ENCODE measurements at places on chromosomes 12 and 14. TPM values are rescaled to one million over a fixed set of nuclear protein-coding genes. Genes with fewer than 3 reads are reported as not detected.
A peak's percentile ranks its signal among the peaks of the same experiment; 100 is the strongest.

- no peaks in the 10 kb centered on the region for H3K36me3 ChIP-seq
- no peak for DNase-seq
- peaks cover 26% of the 10 kb centered on the region for H3K4me1 ChIP-seq
- peak overlapping the region; percentile 100 for H3K27ac ChIP-seq
Measured at GRCh38 chr12:107094183-107094448, 767 bp upstream of the CRY1 start.

DNA sequence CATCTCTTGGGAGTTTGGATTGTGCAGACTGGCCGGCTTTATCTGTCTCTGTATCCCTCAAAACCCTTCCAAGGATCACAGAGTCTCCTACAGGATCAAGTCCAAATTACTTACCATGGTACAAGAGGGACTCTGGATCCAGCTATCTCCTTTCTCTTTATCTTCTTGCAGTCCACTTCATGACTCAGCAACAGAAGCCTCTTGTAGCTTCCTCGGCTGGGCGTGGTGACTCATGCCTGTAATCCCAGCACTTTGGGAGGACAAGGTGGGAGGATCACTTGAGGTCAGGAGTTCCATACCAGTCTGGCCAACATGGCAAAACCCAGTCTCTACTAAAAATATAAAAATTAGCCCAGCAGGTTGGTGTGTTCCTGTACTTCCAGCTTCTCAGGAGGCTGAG lies 189.7 kb downstream of the BCAT1 start:
- no peak for DNase-seq
- no peaks in the 10 kb centered on the region for H3K36me3 ChIP-seq
- peaks cover 2% of the 10 kb centered on the region for H3K4me1 ChIP-seq
- H3K27me3 ChIP-seq, result no peaks in the 10 kb centered on the region

DNA sequence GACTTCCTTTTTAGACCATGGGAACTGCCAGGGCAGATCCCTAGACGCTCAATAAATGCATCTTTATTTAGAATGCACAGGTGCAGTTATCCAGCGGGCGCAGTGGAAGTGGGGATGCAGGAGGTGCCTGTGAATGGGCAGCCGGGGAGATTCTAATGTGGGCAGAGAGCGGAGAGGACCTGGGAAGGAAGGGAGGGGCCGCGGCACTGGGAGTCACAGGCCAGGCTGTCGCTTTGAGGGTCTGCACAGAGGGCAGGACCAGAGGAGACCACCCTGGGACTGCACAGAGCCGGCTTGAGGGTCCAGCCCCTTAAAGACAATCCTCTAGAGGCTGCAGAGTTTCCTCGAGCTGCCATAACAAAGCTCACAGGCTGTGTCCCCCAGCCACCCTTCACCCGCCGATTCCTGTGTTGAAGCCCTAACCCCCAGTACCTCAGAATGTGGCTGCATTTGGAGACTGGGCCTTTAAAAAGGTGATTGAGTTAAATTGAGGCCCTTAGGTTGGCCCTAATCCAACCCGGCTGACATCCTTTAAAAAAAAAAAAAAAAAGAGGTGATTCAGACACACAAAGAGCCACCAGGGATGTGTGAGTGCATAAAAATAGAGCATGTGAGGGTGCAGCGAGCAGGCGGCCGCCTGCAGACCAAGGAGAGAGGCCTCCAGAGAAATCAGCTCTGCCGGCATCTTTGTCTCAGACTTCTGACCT lies 44.4 kb upstream of the PPP2R5C start:
- H3K4me3 ChIP-seq, result no peak overlapping the region
- H3K27me3 ChIP-seq, result no peaks in the 10 kb centered on the region
- H3K36me3 ChIP-seq, result no peaks in the 10 kb centered on the region
- H3K27ac ChIP-seq, result no peak overlapping the region
- H3K4me1 ChIP-seq, result no peaks in the 10 kb centered on the region

- H3K27me3 ChIP-seq, result no peaks in the 10 kb centered on the region
- H3K4me1 ChIP-seq, result no peaks in the 10 kb centered on the region
- H3K27ac ChIP-seq, result no peak overlapping the region
- no peak for DNase-seq
- H3K4me3 ChIP-seq, result no peak overlapping the region
Measured at GRCh38 chr12:65609359-65609771, 214.9 kb upstream of the HMGA2 start.

DNA sequence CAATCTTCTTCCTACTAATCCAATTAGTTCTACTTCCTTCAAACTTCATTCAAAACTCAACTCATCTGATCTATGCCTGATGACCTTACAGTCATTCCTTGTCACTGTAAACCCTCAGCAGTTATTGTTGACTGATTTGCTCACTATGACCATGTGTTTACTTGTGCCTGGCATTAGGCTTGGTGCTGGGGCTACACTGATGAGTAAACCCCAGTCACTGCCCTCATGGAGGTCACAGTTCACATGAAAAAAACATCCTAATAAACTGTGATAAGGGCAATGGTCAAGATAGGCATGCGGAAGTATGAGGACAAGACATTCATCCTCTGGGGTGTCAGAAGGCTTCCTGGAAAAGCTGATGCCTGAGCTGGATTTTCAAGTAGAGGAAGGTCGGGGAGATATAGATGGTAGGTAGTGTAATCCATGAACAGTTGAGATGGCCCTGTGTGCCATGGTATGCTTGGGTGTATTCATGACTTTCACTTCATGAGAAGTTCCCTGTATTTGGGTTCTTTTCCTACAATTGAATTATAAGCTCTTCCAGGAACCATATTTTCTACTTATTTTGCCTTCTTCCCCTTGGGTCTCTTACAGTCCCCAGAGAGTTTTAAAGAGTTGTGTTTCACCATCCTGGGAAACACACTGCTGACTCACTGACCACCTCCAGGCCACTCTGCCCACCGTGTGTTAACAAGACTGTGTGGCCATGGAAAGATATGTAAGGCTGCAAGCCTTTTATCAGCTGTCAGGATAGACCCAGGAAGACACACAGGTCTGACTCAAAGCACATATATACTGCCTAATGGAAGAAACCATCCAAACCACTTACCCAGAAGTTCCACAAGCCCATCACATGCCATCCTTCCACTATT lies 38.7 kb upstream of the DUSP6 start:
- peaks cover 38% of the 10 kb centered on the region for H3K4me1 ChIP-seq
- H3K27ac ChIP-seq, result peak overlapping the region; percentile 90
- no peak for DNase-seq
- no peaks in the 10 kb centered on the region for H3K27me3 ChIP-seq

GRCh38 chr12:60265741-60266140 lies 669.9 kb downstream of the SLC16A7 start:
- H3K27ac ChIP-seq, result no peak overlapping the region
- DNase-seq, result no peak
- H3K4me3 ChIP-seq, result no peak overlapping the region
- H3K27me3 ChIP-seq, result no peaks in the 10 kb centered on the region

DNA sequence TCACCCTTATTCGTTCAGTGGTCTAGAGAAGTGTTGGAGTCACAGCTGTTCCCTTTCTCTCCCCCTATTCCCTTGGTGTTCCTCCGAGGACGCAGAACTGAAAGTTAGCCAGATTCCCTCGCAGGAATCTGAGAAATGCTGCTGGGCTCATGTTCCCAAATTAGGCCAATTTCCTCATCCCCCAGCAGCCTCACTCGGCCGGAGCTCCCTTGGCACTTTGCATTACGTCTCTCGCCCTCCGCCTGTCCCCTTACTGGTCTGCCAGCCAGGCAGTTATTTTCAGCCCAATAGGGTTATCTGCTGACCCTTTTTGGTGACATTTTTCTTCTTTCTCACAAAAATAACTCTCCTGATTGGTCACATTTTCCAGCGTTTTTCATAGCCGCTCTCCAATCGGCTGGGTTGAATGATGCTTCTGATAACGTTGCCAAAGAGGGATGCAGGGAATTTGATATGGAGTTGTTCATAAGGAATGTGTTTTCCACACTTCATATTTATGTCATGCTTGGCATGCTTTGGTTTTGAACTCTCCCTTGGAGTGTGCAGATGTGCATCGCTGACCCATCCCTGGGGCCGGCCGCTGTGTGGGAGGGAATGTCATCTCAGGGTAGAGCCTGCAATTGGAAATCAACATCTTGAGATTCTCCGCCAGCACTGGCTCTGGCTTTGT lies 9.9 kb downstream of the IFT43 start:
- DNase-seq, result no peak
- H3K36me3 ChIP-seq, result peaks cover 34% of the 10 kb centered on the region
- no peaks in the 10 kb centered on the region for H3K4me1 ChIP-seq
- no peaks in the 10 kb centered on the region for H3K27me3 ChIP-seq
- peak overlapping the region; percentile 34 for H3K27ac ChIP-seq
- no peak overlapping the region for H3K4me3 ChIP-seq

GRCh38 chr12:5176036-5176435 lies 132.4 kb downstream of the KCNA5 start:
- no peak overlapping the region for H3K4me3 ChIP-seq
- H3K27me3 ChIP-seq, result no peaks in the 10 kb centered on the region
- no peak for DNase-seq
- no peaks in the 10 kb centered on the region for H3K36me3 ChIP-seq

GRCh38 chr14:50389668-50390441 lies 6.8 kb downstream of the CDKL1 start:
- no peaks in the 10 kb centered on the region for H3K27me3 ChIP-seq
- DNase-seq, result no peak
- no peaks in the 10 kb centered on the region for H3K36me3 ChIP-seq
- H3K27ac ChIP-seq, result no peak overlapping the region
- H3K4me3 ChIP-seq, result no peak overlapping the region

- H3K36me3 ChIP-seq, result no peaks in the 10 kb centered on the region
- H3K4me3 ChIP-seq, result no peak overlapping the region
- no peaks in the 10 kb centered on the region for H3K27me3 ChIP-seq
- no peak overlapping the region for H3K27ac ChIP-seq
- H3K4me1 ChIP-seq, result no peaks in the 10 kb centered on the region
- DNase-seq, result no peak
Measured at GRCh38 chr12:22340143-22340542, 5.6 kb upstream of the ST8SIA1 start.

GRCh38 chr12:101969-102878 lies 35.7 kb downstream of the IQSEC3 start:
- H3K4me3 ChIP-seq, result no peak overlapping the region
- no peak overlapping the region for H3K27ac ChIP-seq
- no peak for DNase-seq
- H3K27me3 ChIP-seq, result peaks cover 4% of the 10 kb centered on the region
- no peaks in the 10 kb centered on the region for H3K36me3 ChIP-seq

DNA sequence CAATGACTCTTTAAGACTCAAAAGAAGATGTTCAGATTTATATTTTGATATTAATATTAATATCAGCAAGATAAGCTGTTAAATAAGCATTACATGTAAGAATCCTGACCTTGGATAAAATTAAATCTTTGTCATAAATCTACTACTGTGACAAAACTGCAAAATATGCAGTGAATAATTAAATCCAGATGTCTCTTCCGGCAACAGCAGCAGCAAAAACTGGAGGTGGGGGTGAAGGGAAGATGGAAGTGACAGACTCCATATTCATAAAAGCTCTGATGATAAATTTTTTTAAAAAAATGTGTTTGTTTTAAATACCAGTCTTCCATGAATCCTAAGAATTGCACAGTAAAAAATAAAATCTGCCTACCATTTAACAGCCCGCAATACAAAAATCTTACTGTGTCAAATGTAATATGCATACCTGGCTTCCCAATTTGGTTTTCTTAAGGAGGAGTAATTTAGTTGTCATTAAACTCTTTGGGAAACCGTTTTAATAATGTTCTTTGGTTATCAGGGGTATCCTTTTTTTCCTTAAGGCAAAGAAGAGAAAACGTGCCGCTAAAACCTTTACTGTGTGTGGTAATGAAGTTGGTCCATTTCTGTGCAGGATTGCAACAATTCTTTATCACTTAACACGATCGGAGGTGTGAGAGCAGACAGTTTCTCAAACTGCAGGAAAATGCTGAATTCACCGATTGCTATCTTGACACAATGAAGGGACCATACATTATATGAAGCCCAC lies 478.2 kb downstream of the DIO2 start:
- H3K4me1 ChIP-seq, result no peaks in the 10 kb centered on the region
- H3K27me3 ChIP-seq, result no peaks in the 10 kb centered on the region
- H3K36me3 ChIP-seq, result no peaks in the 10 kb centered on the region
- H3K4me3 ChIP-seq, result no peak overlapping the region
- DNase-seq, result no peak

DNA sequence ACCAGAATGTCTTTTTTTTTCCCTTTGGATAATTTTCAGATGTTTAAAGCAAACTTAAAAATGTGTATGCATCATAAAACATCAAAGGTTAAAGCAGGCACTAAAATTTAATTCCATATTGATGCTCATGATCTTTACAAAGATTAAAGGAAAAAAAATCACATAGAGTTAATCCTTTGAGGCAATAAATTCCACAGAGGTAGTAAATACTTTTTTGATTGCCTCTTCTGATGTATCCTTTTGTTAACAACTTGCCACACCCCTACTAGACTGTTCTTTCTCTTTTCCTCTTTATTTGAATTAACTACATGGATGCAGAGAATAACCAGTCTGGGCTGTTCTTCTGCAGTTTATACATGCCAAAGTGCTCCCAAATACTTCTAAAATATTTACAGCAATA lies 45.2 kb upstream of the KCNJ8 start:
- no peak overlapping the region for H3K4me3 ChIP-seq
- no peaks in the 10 kb centered on the region for H3K27me3 ChIP-seq
- DNase-seq, result no peak
- H3K4me1 ChIP-seq, result peaks cover 57% of the 10 kb centered on the region

Gene TNS2
- total RNA-seq, result 11.7 TPM

Gene PLA2G1B
- 0.84 TPM for total RNA-seq

Gene SNAPC1
- total RNA-seq, result 2.3 TPM

Gene GLT8D2
- 1.2 TPM for total RNA-seq

Gene RGS6
- 0.17 TPM for total RNA-seq
